ENCODE measurements at places on chromosomes 13 and 19.
A peak's percentile ranks its signal among the peaks of the same experiment; 100 is the strongest.

GRCh38 chr13:112968910-112969691 lies at the start of gene MCF2L:
Gene MCF2L (plus strand): TSS chr13:112969214. CDS start chr13:112969380, 166 bp downstream.
- no peak for DNase-seq

GRCh38 chr13:113187263-113187669 lies 21.2 kb downstream of the PCID2 start:
- peak; percentile 25 for DNase-seq

DNA sequence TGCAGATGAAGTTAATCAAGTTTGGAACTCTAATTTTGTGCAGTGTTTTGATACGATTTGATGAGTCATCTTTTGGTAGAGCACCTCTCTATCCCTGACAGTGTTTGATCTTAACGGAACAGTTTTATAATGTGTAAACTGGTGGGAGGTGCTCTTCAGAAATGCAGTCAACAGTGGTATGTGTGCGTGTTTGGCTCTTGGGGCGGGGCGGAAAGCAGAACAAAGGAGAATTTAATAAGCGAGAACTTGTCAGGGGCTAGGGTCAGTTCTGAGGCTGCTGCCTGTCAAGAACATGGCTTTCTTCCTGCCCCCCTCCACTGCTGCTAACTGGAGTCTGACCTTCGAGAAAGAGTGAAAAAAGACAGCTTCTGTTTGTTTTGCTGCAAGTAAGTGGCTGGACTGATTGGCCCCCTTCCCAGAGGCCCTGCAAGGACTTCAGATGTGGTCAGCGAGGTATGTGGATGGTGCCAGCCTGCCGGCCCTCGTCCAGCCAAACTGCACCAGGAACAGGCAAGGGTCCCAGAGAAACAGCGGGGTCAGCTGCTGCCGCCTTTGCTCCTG lies 40.8 kb downstream of the BBC3 start:
- peak; percentile 10 for DNase-seq

GRCh38 chr19:15871570-15871969 lies 26.3 kb downstream of the CYP4F2 start:
- no peak for DNase-seq

DNA sequence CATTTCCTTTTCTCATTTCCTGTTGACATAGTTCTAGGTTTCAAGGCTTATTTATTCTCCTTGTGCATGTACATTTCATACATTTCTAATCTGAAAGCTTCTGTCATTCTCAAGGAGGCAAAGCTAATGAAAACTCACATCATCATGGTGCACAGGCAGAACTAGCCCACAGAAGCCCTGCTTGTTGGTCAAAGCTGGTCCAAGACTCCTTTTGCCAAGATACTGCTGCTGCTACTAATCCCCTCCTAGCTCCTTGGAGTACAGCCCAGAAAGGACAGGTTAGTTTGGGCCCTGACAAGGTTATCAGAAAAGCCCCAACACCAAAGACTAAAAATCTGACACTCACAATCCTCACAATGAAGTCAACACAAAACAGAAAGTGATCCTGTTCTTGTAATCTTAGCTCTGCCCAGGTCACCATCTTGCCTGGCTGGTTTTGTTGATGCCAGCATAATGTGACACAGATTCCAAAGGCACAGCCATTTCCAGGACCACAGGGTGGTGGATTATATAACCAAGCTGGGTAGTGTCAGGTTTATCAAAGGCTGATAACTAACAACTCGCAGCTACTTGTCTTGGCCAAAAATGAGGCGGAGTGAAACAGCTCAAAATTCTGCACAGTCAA lies 417.4 kb downstream of the NDFIP2 start:
- DNase-seq, result no peak

GRCh38 chr19:18231775-18232174 lies 5.5 kb upstream of the PDE4C start:
- no peak for DNase-seq

GRCh38 chr13:60794751-60795150 lies 397.7 kb downstream of the TDRD3 start:
- no peak for DNase-seq

GRCh38 chr13:48201044-48201443 lies 32.0 kb upstream of the ITM2B start:
- no peak for DNase-seq

GRCh38 chr13:111789420-111789819 lies 277.5 kb upstream of the SOX1 start:
- no peak for DNase-seq

- no peak for DNase-seq
Measured at GRCh38 chr19:38294090-38294489, 10.0 kb upstream of the C19orf33 start.

All from hippocampal formation (tissue), 2 donors.